Endothelial cell of coronary artery (primary cell): ENCODE measurements at places on chromosomes 1 and 21. TPM values are rescaled to one million over a fixed set of nuclear protein-coding genes. Genes with fewer than 3 reads are reported as not detected.

The SLC45A1 gene
- total RNA-seq: 0.54 and 1.5 TPM in 2 replicates

The FOXD3 gene
- total RNA-seq: not detected in 2 replicates

The CLCA4 gene
- total RNA-seq: not detected in 2 replicates

The OR2T27 gene
- total RNA-seq: not detected in 2 replicates

The KLHDC9 gene
- 0.66 and 1.1 TPM in 2 replicates for total RNA-seq
